Stimulated activated CD4-positive, alpha-beta T cell treated with anti-CD3 and anti-CD28 coated beads, TNF-alpha, amount 100 ng/mL, for 24 hours (primary cell): ENCODE measurements at places on chromosomes 1 and 21.

- DNase-seq = no peak
These were observed 67.7 kb upstream of the RGS2 start for GRCh38 chr1:192741095-192741494.

GRCh38 chr21:37984416-37984815, 68.2 kb upstream of the KCNJ6 start:
- DNase-seq = no peak

- DNase-seq = no peak
These were observed 174.2 kb downstream of the PTPRU start for GRCh38 chr1:29410476-29410875.

DNA sequence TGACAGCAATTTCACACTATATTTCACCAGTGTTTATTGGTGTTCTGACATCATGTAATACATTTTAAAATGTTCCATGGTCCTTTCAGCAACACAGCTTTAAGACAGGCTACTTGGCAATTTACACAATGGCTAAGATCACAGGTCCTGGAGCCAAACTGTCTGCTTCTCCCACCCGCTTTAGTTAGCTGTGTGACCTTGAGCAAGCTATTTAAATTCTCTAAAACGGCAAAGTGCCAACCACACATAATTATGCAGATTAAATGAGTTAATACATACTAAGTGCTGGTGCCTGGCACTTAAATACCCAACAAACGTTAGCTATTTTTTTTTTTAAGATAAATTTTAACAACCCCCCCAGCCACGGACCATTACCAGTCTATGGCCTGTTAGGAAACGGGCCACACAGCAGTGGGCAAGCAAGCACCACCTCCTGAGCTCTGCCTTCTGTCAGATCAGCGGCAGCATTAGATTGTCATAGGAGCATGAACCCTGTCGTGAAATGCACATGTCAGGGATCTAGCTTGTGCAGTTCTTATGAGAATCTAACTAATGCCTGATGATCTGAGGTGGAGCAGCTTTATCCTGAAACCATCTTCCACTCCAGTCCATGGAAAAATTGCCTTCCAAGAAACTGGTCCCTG, 26.9 kb downstream of the SOD1 start:
- no peak for DNase-seq

GRCh38 chr1:93471911-93472310, 24.0 kb downstream of the FNBP1L start:
- DNase-seq = no peak

GRCh38 chr1:221693087-221693486, 48.8 kb downstream of the DUSP10 start:
- no peak for DNase-seq

DNA sequence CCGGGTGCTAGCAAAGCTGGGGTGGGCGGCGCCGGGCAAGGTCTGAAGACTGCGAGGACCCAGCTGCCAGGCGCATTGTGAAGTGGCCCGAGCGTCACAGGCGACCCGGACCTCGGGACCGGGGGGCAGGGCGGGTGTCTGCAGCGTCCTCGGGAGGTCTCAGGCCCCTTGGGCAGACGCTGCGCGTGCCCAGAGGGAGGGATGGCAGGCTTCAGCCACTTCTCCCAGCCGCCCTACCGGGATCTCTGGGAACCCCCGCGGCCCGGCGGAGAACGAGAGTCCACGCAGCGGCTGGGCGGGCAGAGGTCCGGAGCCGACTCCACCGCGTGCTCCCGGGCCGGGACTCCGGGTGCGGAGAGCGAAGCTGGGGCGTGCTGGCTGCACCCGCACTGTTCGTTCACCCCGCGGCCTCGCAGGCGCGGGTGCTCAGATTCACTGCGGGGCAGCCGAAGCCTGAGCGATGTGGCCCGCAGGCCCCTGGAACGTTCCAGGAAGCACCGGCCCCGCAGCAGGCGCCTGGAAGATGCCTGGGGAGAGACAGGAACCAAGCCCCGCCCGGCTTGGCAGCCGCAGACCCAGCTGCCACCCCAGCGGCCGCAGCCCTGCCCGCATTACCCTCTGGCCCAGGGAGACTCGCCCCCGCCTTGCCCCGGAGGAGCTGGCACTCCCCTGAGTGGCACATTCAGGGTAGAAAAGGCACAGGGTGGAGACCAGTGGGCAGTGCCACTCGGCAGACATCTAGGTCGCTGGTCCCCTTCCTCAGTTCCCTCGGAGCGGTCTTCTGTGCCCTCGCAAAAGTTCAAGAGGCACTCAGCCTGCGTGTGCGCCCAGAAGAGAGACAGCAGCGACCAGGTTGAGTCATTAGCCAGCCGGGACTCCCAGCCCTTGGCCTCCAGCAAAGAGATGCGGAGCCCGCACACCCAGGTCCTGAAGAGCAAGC, at the start of gene CCDC185:
Gene CCDC185 (plus strand): TSS at position 141 of the 940 bp plus-strand sequence. CDS start 61 bp downstream, at position 202.
- no peak for DNase-seq

- no peak for DNase-seq
These were observed at the start of gene BECN2 for GRCh38 chr1:241957692-241958494. Gene BECN2 (plus strand): TSS chr1:241957767. CDS start chr1:241957767, 0 bp downstream.

DNA sequence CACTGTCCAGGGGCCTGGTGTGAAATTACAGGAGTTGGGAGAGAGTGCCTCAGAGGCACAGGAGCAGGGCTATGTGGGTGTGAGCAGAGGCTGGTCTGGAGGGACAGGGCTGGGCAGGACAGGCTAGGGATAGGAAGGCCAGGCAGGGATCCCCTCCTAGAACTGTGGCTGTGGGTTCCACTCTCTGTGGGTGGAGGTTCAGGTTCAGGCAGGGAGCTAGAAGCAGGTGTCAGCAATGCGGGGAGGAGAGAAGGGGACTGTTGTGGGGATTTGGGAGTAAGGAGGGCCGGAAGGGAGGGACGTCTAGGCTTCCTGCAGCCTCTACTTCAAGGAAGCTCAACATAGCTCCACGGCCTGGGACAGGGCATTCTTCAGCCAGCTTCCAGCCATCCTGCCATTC, 8.3 kb upstream of the GPR61 start:
- DNase-seq = no peak

GRCh38 chr21:42535602-42536171, 22.0 kb downstream of the SLC37A1 start:
- DNase-seq = no peak

GRCh38 chr1:204340081-204340889, 19.4 kb downstream of the PLEKHA6 start:
- no peak for DNase-seq

DNA sequence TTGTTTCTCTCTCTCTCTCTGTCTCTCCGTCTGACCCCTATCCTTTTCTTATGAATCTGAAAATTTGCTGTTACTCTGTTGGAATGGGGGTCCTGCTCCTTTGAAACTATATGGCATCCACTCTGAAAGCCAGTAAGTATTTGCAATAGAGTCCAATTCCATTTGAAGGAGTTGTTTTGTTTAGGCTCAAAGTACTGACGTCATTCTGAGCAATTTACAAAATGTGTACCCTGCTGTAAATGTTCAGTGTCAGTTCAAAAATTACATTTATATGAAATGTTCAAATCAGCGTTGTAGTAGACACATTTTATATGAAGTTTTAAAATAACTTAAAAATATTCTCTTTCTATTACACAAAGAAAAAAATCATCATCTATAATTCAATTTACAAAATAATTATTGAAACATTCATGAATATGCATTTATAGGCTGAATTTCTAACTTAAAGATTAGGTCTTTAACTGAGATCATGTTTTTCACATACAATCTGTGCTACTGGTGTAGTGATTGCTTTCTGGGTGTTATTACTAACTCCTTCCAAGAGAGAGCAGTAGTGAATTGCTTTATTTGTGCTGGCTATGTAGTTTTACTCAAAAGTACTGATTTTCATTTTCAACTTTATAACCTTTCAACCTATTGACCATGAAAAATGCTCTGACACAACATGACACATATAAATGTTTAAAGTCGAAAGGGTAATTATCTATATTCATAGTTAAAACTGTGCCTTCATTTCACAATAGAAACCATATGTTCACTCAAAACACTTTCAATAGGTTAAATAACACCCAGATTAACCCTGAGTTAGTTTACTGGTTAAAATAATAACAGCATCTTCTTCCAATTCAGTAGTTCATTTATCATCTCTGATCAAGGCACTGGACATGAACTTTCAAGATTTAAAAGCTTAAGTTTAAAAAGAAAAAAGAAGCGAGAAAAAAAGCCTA, 253.1 kb upstream of the ADGRL4 start:
- no peak for DNase-seq

- DNase-seq = no peak
These were observed 183.3 kb upstream of the TMEM51 start for GRCh38 chr1:14970115-14970798.

DNA sequence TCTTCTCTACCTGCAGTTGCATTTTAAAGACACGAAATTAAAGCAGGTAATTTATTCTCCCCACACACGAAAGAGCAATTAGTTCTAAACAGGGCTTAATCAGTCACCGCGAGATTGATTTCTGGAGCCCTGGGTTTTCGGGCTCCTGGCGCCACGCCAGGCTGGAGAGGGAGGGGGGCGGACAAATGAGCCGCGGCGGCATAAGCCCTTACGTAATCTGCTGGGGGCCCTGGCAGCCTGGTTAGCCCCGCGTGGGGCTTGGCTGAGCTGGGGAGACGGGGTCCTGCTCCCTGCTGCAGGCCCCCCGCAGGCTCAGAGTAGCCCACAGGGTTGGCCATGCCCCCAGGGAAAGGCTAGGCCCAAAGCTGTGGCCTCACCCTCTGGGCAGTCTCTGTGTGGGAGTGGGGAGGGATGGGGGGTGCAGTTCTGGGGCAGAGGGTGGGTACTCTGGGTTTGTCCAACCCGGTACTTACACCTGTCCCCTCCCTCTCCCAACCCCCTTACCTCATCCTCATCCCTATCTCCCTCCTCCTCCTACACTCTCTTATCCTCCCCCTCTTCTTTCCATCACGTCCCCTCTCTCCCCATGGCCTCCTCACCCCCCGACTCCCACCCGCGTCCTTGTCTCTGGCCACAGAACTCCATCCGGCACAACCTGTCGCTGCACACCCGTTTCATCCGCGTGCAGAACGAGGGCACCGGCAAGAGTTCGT, 19.9 kb downstream of the FOXO6 start:
- no peak for DNase-seq

- DNase-seq = no peak
These were observed 234.0 kb downstream of the TM2D1 start for GRCh38 chr1:61490924-61491323.
